ENCODE measurements at places on chromosomes 1 and 21.

GRCh38 chr1:35657851-35658250, 16.5 kb upstream of the PSMB2 start:
- DNase-seq = no peak

- DNase-seq = peak; percentile 81
These were observed 893 bp downstream of the RCC2 start for GRCh38 chr1:17438318-17439249.

DNA sequence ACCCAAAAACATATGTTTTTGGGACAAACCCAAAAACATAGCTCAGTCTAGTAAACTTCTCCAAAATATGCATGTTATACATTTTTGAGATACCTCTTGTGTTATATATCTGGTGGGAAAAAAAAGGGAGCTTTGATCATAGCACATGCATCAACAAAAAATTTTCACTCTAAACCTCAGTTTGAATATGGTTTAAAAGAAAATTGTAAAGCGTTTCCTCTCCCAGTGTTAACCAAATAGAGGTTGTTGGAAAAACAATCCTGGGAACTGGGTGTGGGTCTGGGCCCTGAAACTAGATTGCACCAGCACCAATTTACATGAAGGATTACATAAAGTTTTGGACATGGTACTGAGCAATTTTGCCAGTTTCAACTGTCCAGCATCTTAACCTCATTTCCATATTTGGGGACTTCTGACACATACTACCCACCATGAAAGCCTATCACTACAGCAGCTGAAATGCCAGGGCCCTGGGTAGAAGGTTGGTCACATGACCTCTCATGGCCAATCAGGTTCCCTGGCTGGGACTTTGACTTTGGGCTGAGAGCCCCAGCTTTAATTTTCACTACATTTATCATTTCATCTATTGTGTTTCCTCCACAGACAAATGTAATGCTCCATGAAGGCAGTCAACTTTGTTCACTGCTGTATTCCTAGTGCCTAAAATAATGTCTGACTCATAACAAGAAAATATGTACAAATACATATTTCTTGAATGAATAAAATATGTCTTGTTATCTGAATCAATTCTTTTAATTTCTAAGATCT, 150.7 kb downstream of the SETD4 start:
- no peak for DNase-seq

DNA sequence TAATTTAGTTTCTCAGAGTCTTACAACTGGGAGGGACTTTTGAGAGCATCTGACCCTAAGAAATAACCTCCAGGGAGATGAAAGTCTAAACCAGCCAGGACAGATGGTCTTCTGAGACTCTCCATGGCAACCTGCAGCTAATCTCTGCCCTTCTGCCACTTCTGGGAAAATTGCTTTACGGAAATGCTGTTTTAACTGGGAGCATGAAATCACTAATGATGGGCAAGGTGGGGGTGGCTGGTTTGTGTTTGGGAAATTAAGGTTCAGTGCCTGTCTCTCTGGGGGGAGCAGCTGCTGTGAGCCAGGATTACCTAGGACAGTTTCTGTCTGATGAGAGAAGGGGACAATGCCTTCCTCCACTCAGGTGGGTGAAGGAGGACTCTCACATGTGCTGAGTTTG, 33.2 kb downstream of the ROR1 start:
- DNase-seq = no peak
